Stimulated activated CD4-positive, alpha-beta T cell treated with anti-CD3 and anti-CD28 coated beads, TNF-alpha, amount 100 ng/mL, for 48 hours (primary cell): ENCODE measurements at places on chromosomes 5 and 9.

DNA sequence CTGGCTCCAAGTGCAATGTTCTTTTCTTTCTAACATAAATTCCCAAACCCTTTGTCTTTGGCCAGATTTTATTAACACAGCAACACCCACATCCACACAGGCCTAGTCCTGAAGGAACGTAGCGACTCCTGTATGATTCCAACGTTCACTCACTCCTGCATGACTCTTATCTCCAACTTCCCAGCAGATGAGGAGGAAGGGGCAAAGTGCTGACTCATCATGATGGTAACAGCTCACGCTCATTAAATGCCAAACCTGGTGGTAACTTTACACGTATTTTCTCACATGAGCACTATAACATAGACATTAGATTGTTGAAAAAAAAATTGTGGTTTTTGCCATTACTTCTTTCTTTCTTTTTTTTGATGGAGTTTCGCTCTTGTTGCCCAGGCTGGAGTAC lies 1349.5 kb downstream of the EFNA5 start:
- no peak for DNase-seq

DNA sequence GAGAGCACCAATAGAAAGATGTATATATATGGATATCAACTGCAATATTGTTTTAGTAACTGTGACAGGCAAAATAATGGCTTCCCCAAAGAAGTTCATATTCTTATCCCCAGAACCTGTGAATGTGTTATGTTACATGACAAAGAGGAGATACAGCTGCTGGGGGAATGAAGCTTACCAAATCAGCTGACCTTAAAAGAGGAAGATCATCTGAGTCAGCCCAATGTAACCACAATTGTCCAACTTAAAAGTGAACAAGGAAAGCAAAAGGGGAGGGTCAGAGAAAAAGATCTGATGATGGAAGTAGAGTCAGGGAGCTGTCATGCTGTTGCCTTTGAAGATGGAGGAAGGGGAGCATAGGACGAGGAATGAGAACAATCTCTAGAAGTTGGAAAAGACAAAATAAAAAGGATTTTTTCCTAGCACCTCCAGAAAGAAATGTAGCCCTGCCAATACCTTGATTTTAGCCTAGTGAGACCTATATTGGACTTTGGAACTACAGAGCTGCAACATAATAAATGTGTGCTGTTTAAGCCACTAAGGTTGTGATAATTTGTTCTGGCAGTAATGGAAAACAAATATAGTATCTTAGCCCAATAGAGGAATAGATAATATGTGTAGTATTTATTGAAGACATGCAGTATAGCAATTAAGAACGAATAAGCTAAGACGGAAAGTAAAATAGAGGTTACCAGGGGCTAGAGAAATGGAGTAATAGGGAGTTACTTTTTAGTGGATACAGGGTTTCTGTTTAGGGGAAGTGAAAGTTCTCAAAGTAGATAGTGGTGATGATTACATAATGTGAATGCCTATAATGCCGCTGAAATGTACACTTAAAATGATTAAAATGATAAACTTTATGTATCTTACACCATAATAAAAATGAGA lies 115.9 kb downstream of the PIK3R1 start:
- no peak for DNase-seq

DNA sequence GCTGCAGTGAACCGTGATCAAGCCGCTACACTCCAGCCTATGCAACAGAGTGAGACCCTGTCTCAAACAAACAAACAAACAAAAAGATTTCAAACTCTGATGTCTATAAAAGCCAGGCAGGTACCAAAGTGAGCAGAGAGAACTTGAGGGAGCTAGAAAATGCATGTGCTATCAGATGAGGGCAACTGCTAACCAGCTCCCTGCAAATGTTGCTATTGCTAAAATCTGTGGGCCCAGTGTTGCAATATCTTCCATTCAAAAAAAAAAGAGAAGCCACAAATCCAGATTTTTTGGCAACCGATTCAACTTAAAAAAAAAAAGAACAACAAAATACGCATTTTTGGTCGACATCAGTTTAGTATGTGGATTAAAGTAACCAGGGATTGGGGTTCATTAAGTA lies 5.5 kb downstream of the UBE2D2 start:
- no peak for DNase-seq

DNA sequence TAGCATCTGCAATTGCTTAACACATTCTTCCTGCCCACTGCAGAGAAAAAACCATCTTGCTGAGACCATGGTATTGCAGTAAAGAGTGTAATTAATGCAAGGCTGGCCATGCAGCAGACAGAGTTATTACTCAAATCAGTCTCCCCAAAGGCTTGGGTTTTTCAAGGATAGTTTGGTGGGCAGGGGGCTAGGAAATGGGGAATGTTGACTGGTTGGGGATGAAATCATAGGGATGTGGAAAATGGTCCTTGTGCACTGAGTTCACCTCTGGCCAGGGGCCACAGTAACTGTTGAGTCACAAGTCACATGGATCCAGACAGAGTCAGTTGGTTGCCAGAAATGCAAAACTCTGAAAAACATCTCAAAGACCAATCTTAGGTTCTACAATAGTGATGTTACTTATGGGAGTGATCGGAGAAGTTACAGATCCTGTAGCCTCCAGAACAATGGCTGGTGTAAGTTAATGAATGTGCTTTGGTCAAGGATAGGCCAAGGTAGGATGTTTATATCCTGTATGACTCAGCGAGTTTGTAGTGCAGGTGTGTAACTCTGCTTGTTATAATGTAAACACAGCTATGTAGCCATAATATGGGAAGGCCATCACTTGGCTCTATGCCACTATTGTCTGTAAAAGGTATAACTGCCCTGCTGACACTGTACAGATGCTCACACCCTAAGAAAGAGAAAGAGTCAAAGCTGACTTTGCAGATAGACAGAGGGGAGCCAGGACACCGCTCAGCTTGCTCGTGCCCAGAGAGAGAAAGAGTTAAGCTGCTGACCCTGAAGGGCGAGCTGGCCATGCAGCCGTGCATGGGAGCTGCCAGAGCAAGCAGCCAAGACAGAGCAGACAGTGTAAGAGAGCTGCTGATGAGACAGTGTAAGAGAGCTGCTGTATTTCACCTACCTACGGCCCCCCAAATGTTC lies 27.2 kb downstream of the C9orf152 start:
- no peak for DNase-seq

GRCh38 chr5:152124409-152125041 lies 199.9 kb upstream of the GLRA1 start:
- DNase-seq: no peak

GRCh38 chr5:123520677-123521247 lies 8.8 kb downstream of the CSNK1G3 start:
- no peak for DNase-seq

GRCh38 chr5:91146905-91147600 lies 236.1 kb downstream of the ARRDC3 start:
- no peak for DNase-seq

GRCh38 chr9:74721696-74722660 lies 165.7 kb downstream of the TRPM6 start:
- DNase-seq: no peak

GRCh38 chr5:172581315-172581714 lies 59.7 kb upstream of the NEURL1B start:
- DNase-seq: no peak

DNA sequence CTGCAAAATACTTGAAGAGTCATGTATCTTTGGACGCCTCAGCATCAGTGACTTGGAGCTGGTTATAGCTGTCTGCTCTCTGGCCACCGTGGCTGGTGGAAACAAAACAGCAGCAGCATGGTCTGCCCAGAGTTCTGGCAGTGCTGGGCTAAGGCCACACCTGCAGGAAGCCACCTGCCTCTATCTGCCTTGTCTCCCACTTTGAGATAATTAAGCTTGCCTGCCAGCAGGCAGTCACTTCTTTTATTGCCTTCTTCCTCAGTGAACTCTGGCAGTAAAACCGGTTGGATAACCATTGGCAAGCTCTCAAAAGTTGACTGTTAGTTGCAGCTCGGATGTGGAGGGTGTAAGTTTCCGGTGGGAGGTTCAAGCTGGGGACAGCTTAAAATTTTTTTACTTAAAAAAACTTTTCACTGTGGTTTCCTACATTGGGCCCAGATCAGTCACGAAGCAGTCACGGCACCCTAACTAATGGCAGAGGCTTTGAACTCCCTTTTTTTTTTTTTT lies 4.9 kb downstream of the SMIM3 start:
- DNase-seq: no peak
